Hypothalamus (tissue), 51 donors: ENCODE measurements at places on chromosomes 7 and 10.

- DNase-seq = no peak
Observed at GRCh38 chr10:11721806-11722205, 20.4 kb upstream of the ECHDC3 start.

DNA sequence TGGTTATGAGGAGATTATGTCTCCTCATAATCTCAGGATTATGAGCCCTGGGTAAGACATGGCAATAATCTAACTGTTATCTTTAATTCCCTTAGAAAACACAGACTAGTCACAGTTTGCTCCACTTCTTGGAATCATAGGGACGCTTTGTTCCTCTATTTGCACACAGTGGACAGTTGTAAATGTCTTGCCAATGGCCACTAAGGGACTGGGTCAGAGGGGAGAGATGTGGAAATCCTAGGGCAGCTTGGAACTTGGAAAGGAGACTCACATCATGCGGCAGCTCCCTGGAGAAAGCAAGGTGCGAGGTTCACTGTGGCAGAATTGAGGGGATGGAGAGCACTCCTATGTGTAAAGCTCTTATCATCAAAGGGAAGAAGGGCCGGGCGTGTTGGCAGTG lies 266.1 kb downstream of the PRPF18 start:
- DNase-seq = no peak

DNA sequence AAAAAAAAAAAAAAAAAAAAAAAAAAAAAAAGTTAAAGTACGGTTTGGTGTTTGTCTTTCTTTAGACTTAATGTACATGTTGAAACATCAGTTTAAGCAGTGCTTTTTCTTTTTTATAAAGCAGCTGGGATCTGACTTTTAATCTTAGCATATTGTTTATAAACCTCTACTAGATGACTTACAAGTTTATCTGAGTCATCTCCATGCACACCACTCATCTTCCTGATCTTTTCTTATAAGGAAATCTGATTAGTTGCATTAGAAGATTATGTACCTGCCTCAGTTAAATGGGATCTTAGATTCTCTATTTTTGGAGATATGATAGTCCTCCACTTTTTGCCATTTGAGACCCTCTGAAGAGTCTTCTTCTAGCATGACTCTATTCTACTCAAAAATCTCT lies 391.9 kb upstream of the LRGUK start:
- DNase-seq = no peak

- no peak for DNase-seq
Observed at GRCh38 chr7:88401009-88401623, 94.4 kb upstream of the STEAP4 start.
